ENCODE measurements at places on chromosomes 16 and 17.

DNA sequence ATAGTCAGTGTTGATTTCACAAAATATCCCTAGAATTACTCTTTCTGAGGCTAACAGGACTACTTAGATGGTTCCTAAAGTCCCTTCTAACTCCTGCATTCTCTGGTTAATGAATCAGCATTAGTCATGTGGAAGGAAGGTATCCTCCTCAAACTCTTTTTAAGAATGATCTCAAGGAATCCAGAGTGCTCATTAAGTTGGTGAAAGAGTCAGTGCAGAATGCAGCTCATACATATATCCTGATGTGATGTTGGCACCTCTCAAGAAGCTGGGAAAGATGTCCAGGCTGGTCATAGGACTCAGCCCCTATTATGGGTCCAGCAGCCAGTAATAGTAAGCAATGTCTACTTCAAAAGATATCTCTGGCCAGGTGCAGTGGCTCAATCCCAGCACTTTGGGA lies 65.5 kb downstream of the PIGL start:
- DNase-seq = peak; percentile 96

- no peak for DNase-seq
These were observed 2.6 kb upstream of the NDE1 start for GRCh38 chr16:15647294-15648014.

- DNase-seq = peak; percentile 58
These were observed 63.1 kb downstream of the MYO18A start for GRCh38 chr17:29116804-29117753.

DNA sequence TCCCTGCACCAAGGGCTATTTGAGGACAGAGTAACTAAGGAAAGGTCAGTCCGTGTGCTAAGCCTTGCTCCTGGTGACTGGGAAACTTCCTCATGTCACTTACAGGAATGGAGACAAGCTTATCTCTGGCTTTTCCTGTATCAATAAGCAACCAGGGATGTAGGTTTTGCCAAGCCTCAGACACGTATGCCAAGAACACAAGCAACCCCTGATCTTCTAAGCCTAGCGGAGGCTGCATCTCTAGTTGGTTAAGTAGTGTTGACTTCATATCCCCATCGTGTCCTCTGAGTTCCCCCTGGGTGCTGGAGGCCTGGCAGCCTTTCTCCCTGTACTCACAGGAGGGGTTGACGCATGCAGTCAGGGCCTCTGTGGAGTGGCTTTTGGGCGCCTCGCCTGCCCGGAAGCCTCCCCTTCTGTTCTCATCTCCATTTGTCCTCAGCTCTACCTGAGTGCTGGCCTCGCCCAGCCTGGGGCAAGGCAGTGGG lies 1.4 kb upstream of the C1QTNF1 start:
- DNase-seq = no peak

DNA sequence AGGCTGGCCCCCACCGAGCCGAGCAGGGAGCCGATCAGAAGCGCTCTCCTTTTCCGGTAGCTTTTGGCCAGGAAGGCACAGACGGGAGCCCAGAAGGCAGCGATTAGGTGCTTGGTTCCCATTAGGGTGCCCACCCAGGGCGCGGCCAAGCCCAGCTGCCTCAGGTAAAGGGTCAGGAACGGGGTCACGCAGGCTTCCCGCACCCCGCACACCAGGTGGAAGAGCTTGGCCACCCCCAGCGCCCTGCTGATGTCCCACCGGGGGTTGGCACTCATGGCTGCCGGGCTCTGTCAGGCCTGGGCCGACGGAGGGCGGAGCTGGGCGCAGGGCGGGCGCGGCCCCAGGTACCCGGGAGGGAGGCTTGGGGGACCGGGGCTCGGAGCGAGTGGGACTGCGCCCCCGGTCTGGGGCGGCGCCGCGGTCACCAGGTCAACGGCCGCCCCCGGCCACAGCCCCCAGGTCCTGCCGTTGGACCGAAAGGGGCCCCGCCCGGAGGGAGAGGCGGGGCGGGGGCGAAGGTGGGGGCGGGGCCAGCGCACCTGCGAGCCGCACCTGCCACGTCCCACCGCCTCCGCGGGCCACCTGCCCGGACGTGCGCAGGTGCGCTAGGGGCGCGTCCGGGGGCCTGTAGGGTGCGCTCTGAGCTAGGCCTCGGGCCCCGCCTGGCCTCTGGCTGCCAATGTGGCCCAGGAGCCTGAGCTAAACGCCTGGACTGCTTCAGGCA lies at the start of gene MFSD6L:
MFSD6L (minus strand) TSS at position 520 of the 724 bp plus-strand sequence; CDS start at position 275, 245 bp downstream.
- DNase-seq = no peak

- DNase-seq = no peak
These were observed 470 bp downstream of the DCUN1D3 start for GRCh38 chr16:20899477-20900298.

DNA sequence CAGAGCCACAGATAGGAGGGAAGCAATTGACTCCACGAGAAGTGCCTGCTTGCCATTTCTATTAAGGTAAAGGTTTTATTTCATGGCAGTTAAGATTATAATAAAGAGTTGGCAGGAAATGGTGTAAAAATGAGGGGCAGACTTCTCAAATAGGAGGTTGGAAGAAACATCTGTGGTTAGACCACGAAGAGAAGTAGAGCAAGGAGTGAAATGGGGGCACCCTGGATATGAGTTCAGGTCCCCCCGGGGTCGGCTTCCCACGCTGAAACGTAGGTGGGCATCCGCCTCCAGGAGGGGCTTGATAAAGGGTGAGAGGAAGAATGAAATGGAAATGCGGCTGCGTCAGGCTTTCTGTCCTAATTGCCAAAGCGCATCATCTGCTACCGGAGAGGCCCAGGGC lies 209.1 kb downstream of the MAF start:
- DNase-seq = no peak

- DNase-seq = no peak
These were observed 5.9 kb downstream of the TSPOAP1 start for GRCh38 chr17:58322581-58323185.

- peak; percentile 90 for DNase-seq
These were observed 14.6 kb upstream of the CSNK1D start for GRCh38 chr17:82287868-82288801.

GRCh38 chr16:17387256-17387655 lies 83.5 kb downstream of the XYLT1 start:
- no peak for DNase-seq

DNA sequence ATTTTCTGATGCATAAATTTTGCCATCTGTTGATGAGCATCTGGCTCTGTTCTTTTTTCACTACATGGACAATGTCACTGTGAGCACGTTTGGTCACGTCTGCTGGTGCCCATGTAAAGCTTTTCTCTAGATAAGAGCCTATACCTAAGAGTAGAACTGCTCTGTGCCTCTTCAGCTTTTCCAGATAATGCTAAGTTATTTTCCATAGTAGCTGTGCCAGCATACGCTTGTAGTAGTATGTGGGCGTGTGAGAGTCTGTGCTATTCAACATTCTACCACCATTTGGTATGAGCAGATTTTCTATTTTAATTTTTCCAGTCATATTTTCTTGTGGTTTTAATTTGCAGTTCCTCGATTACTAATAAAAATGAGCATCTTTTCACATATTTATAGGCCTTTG lies 33.2 kb downstream of the VPS35L start:
- no peak for DNase-seq

DNA sequence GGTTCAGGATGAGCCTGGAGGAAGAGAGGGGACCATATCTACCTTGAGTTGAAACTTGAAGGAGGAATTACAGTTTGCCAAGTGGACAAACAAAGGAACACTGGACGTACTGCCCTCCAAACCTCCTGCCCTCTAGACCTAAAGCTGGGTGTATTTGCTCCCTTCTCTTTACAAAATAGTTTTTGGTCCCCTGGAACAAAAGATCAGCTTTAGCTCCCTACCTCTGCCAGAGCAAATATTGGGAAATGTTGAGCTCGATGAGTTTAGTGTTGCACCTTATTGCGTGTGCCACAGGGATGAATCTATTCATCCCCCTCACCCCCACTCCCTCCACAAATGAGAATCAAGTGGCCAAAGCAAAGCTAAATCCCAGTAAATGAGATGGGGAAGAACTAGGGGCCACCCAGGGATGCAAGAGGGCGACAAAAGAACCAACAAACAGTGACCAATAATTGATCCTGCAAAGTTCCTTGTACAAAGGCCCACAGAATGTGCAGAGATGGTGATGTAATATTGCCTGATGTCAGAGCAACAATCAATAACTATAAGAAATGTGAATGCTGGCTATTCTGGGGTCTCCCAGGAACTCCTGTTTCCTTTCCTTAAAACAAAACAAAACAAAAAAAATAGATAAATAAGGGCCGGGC lies 17.2 kb upstream of the TAT start:
- DNase-seq = no peak

DNA sequence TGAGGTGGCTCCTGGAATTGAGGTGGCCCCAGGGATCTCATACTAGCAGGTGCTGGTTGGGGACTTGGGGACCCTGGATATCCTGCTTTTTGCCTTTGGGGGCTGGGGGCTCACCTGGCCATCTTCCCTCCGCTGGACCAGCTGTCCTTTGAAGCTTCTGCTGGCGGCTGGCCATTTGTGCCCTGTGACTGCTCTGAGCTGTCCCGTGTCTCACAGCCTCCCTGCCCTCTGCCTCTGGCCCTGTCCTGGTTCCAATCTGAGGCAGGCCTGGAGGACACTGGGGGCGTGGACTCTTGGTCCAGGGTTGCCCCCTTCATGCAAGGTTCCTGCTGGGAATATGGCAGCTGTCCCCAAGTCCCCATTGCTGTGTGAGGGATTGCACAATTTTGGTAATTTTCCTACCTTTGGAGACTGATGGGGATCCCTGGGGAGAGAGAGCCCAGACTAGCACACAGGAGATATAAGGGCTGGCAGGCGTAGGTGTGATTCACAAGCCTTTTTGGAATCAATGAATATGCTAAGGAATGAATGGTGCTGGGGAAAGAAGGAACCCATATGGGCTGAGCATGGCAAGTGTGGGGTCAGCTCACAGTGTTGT lies 19.2 kb downstream of the ADCY7 start:
- no peak for DNase-seq

DNA sequence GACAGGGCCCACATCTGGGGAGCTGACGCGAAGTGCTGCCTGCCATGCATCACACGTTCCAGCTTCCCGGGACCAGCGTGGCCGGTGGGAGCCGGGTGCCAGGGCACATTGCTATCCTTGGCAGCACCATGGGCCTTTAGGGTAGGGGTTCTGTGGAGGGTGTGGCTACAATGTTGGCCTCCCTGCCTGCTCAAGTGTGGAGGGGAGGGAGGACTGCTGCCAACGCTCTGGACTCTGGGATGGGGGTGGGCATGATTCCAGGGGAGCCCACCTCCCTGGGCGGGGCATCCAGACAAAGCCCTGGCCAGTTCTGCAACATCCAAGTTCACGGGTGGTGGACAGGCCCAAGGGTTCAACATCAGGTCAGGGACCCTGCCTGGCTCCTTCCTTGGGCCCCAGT lies 13.9 kb downstream of the GRB7 start:
- DNase-seq = no peak

DNA sequence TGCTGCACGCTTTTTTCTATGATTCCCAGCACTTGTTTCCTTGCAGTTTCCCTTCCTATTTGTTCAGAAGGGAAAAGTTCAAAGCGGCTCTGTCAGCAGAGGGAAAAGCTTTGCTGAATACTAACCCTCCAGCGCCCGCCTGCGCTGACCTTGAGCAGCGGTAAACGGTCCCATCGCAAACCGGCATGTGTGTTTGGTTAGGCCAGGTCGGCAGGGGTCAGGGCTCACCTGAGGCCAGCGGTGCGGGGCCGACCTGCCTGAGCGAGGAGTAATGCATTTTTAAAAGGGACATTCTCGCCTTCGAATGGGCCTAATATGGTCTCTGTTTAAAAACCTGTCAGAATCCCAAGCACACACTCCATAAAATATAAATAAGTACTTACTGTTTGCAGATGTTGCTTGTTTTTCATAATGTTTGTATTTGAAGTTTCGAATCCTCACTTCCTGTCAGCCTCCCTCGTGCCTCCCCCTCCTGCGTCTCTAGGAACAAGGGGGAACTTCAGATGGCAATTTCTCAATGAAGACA lies 110.1 kb downstream of the IRX3 start:
- DNase-seq = no peak

- no peak for DNase-seq
These were observed 88.2 kb downstream of the IRF8 start for GRCh38 chr16:85986931-85987749.

GRCh38 chr17:64216000-64216337 lies 47.1 kb downstream of the TEX2 start:
- peak; percentile 89 for DNase-seq

DNA sequence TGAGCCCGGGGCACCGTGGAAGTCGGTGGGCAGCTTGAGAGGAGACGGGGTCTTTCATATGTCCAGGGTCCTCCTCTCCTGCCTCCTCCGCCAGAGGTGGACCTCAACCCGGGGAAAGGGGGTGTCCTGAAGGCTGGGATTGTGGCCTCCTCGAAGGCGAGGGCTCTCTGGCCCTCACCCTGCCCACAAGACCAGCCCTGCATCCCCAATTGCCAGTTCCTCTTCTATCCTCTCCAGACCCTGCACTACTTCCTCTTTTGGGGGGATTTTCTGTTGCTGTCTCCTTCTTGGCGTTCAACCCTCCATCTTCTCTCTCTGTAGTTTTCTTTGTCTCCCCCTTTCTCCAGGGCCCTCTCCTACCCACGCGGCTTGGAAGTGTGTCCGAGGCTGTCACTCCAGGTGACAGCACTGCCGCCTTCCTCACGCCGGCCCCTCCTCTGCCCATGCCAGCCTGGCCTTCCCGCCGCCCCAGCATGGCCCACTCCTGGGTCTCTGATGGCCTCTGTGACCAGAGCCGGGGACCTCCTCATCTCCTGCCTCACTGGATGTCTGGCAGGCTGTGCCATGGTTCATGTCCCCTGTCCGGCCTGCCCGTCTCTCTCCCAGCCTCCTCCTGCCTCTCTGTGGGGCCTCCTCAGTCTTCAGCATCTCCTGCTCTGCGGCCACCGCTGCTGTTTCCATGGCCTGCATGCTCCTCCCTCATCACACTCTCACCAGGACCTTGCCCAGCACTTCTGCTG lies 2.4 kb upstream of the ITGAX start:
- no peak for DNase-seq

DNA sequence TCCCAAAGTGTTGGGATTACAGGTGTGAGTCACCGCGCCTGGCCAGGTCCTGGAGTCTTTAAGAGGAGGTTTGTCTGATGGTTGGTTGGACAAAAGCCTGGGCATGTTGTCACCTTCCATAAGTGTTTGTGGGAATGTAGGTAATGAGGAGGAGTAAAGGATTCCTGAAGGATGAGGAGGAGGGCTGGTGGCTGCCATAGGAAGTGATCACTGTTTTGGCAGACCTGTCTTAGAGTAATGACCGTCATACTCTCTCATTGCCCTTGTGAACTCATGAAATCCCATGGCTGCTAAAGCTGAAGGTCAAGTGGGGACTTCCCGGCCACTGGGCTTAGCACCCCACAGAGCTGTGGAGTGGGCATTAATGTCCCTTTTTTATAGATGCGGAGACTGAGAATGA lies 40.5 kb downstream of the TENT4B start:
- DNase-seq = peak; percentile 62

GRCh38 chr16:82302042-82302727 lies 132.2 kb upstream of the MPHOSPH6 start:
- DNase-seq = no peak

All from EH (cell line).